ENCODE measurements at places on chromosomes 5 and 9. TPM values are rescaled to one million over a fixed set of nuclear protein-coding genes. Genes with fewer than 3 reads are reported as not detected.

The SMIM33 gene
- not detected for total RNA-seq

The SLCO6A1 gene
- total RNA-seq = not detected

The LRRC14B gene
- not detected for total RNA-seq

The ZNF618 gene
- total RNA-seq = 2.3 TPM

The OR5C1 gene
- not detected for total RNA-seq

The RNF14 gene
- 101 TPM for total RNA-seq

The HDHD3 gene
- 13.2 TPM for total RNA-seq

The SH2D3C gene
- not detected for total RNA-seq

The RHOBTB3 gene
- total RNA-seq = 214 TPM

The PCDHGC5 gene
- total RNA-seq = 2.2 TPM

The CAMLG gene
- total RNA-seq = 26.2 TPM

The IFNA2 gene
- not detected for total RNA-seq

The ZNF462 gene
- 5.0 TPM for total RNA-seq

The AMBP gene
- not detected for total RNA-seq

The PCDHGA11 gene
- 21.7 TPM for total RNA-seq

The PDE8B gene
- total RNA-seq = not detected

The SLC6A7 gene
- not detected for total RNA-seq

The DOK3 gene
- 0.25 TPM for total RNA-seq

The SLC4A9 gene
- total RNA-seq = not detected

The SHB gene
- total RNA-seq = 9.9 TPM

The IFNA13 gene
- not detected for total RNA-seq

The SLC34A1 gene
- total RNA-seq = not detected

The SIT1 gene
- total RNA-seq = not detected

The INSL4 gene
- not detected for total RNA-seq

The ARHGEF37 gene
- 0.76 TPM for total RNA-seq

The RXFP3 gene
- total RNA-seq = not detected

The PCDHGA9 gene
- 2.6 TPM for total RNA-seq

The RABGAP1 gene
- 23.9 TPM for total RNA-seq

The LAMC3 gene
- total RNA-seq = not detected

The SPINK4 gene
- total RNA-seq = not detected

The ANKRD20A1 gene
- not detected for total RNA-seq

Data from GM23248 (cell line).